ENCODE measurements at places on chromosomes 5 and 9.

DNA sequence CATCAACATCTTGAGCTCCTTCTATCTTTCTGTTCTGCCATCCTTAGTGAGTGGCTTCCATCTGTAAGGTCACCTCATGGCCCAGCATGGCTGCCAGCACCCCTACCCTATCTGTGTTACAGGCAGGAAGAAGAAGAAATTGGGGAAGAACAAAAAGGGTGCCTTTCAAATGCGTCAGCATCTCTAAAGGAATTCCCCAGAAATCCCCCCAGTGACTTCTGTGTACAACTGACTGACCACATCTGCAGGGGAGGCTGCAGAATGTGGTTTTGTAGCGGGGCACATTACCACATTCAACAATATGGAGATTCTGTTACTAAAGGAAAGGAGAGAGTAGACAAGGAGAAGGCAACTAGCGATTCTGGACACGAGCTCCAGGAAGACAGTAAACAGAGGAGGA, 40.1 kb downstream of the ALG2 start:
- no peak for DNase-seq

DNA sequence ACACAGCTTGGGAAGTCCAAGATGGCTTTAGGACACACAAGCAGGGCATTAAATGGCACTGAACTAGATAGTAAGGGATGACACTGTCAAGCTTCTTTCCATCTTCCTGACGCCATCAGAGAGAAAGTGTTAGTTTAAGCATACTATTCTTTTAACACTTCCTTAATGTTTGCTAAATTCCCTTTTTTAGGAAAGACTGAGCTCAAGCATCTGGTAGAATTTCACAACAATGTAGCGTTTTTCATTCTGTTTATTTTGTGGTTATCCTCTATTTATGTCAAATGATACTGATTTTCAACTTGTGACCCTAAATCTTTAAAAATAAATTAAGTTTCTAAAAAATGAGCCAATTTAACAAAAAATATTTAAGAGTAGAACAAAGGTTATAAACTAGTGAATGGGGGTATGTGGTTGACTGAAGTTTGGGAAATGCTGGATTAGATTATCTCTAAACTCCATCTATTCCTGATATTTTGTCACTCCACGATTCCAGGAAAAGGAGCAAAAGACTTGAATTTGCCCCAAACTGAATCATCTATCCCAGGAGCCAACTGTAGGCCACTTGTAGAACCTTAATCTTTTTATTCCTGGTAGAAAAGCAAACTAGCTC, 147.4 kb upstream of the KLF9 start:
- no peak for DNase-seq

GRCh38 chr9:106843371-106843770, 19.6 kb upstream of the ZNF462 start:
- no peak for DNase-seq

DNA sequence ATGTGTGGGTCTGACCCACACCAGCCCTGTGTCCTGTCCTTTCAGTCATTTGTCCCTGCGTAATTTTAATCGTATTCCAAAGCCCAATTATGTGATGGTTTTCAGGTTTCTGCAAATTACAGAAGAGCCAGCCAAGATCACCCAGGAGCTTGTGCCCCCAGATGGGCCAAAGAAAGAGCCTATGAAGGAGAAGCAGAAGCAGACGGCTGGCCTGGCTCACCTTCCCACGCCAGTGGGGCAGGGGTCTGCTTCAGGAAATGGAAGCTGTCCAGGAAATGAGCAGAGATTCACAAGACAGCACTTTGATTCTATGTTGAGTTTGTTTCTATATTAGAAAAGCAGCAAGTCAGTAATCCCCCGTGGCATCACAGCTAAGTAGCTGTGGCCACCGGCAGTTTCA, 11.7 kb downstream of the S1PR3 start:
- no peak for DNase-seq

DNA sequence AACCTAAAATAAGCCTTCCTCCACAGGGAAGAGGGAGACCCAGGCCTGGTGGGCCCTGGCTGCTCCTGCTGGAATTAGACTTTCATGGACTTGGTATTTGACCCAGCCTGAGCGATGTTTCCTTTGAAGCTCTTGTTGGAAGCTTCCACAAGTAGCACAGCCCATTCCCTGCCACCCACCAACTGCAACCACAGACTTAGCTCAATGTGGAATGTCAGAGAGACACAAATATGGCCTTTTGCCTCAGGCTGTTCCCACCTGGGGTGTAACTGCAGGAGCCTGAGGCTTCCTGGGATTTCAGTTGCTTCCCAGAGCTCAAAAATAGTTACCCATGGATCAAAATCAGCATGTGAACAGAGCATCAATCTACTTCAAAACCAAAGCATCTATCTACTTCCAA, 70.3 kb upstream of the LHFPL2 start:
- DNase-seq, result no peak

- DNase-seq, result no peak
These were observed 136.0 kb downstream of the FBXO4 start for GRCh38 chr5:42061121-42061520.

Measured in NCI-H526 (cell line).